ENCODE measurements at places on chromosomes 3 and 15.

DNA sequence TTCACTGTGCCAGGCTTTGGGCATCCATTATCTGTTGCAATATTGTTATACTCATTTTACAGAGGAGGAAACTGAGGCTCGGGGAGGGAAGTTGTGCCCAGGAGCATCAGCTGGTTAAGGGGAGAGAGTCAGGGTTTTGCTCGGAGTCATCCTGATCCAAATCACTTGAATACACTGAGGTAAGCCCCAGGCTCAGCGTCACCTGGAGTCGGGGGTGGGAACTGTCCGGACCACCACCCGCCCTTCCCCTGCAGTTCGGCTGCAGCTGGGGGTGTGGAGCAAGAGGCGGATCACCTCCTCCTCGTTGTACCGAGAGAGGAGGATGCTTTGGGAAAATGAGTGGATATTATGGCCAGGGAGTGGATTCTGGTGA is 646 bp downstream of the HRH1 start:
- no peak for DNase-seq

GRCh38 chr3:143109861-143110260 is 9.7 kb upstream of the CHST2 start:
- no peak for DNase-seq

DNA sequence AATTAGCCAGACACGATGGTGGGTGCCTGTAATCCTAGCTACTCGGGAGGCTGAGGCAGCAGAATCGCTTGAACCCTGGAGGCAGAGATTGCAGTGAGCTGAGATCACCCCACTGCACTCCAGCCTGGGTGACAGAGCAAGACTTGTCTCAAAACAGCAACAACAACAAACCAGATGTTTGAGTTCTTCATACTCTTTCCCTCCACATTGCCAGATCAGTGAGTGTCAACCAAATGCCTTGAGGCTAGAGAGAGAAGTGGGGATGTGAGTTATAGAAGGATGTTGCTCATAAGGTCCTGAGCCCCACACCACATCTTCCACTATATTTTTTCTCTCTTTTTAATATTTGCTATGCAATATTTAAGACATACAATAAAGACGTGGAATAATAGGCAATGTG is 19.8 kb downstream of the MAPKBP1 start:
- peak; percentile 47 for DNase-seq

DNA sequence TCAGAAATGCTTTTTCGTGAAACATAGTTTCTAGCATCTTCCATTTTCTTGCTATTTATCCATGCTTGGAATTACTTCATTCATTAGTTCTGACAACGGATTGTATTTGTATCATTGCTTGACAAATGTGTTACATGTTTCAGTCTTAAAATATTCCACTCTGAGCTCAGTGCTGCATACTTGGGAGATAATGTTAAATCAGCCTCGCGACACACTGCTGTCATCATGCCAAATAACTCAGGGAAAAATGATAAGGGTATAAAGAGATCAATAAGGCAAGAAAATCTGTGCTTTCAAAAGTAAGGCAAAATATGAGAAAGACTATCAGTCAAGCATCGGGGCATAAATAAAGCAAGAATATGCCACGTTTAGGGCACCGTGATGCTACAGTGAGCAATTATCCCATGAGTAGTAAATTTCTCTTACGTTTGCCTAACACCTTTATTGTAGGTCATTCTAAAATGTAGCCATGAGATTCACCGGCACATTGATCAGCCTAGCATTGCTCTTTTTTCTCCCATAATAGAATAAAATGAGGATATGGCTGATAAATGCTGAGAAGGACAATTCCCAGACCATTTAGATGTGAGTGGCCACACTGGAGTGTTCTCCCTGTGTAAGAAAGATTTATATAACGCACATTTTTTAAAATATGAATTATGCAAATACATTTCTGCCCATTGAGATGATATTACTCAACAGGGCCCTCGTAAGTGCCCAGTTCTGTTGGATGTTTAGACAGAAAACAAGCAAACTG is 133.8 kb downstream of the RBMS3 start:
- DNase-seq, result no peak

DNA sequence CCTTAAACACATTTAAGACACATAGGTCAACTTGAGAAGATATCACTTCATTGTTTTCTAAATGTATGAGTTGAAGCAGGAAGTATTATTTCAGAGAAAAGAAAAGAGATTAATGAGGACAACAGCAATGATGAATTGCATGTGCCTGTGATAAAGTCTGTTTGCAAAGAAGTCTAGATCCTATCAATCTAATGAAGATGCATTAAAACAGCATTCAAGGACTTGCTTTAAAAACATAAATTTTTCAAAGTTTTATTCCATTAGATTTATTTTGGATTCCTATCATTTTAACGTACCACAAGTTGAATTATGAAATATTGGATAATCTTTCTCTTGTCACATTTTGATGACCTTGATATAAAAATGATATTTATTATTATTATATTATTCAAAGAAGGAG is 642.5 kb upstream of the CCDC54 start:
- DNase-seq, result no peak

- peak; percentile 94 for DNase-seq
Measured at GRCh38 chr3:123834631-123835030, 49.5 kb downstream of the MYLK start.
